Activated T-cell treated with anti-CD3 and anti-CD28 coated beads, Interleukin-2, amount 50 U/mL, for 72 hours (primary cell): ENCODE measurements at places on chromosomes 16 and 17. TPM values are rescaled to one million over a fixed set of nuclear protein-coding genes. Genes with fewer than 3 reads are reported as not detected.

Gene CCL14
- total RNA-seq = not detected

Gene MYO15A
- 3.2 TPM for total RNA-seq

Gene PRCD
- total RNA-seq = 1.5 TPM

Gene VPS9D1
- total RNA-seq = 6.5 TPM

Gene SDR42E1
- total RNA-seq = 8.7 TPM

Gene WFIKKN2
- total RNA-seq = not detected

Gene TMC6
- 129 TPM for total RNA-seq

Gene CD19
- total RNA-seq = 1.3 TPM

Gene E4F1
- 22.1 TPM for total RNA-seq

Gene BMERB1
- 22.3 TPM for total RNA-seq

Gene PROCA1
- 9.6 TPM for total RNA-seq
